Regular cardiac myocyte (primary cell): ENCODE measurements at places on chromosomes 6 and 20. TPM values are rescaled to one million over a fixed set of nuclear protein-coding genes. Genes with fewer than 3 reads are reported as not detected.

The NKAIN4 gene
- 0.19 TPM in 1 of 2 replicates, not detected in the other for total RNA-seq

The HIVEP2 gene
- total RNA-seq = 15.0 and 20.3 TPM in 2 replicates

The LY6G5B gene
- total RNA-seq = 2.0 and 2.3 TPM in 2 replicates

The PPP1R14C gene
- total RNA-seq = 0.38 and 2.5 TPM in 2 replicates

The BCL2L1 gene
- 83.4 and 88.5 TPM in 2 replicates for total RNA-seq

The KCNK16 gene
- not detected in 2 replicates for total RNA-seq

The WFDC5 gene
- not detected in 2 replicates for total RNA-seq

The HLA-A gene
- total RNA-seq = 160 and 680 TPM in 2 replicates

The SEMG1 gene
- total RNA-seq = not detected in 2 replicates

The RAD21L1 gene
- 0.19 TPM in 1 of 2 replicates, not detected in the other for total RNA-seq

The MAFB gene
- total RNA-seq = under 0.01 and 0.19 TPM in 2 replicates

The GATA5 gene
- total RNA-seq = not detected in 2 replicates

The TFAP2A gene
- 0.85 TPM in 1 of 2 replicates, not detected in the other for total RNA-seq

The HLA-DPB1 gene
- 22.3 and 26.8 TPM in 2 replicates for total RNA-seq

The PAK5 gene
- not detected in 2 replicates for total RNA-seq

The LGSN gene
- total RNA-seq = under 0.01 TPM in 1 of 2 replicates, not detected in the other

The BFSP1 gene
- 1.9 and 2.8 TPM in 2 replicates for total RNA-seq

The BTN1A1 gene
- under 0.01 TPM in 1 of 2 replicates, not detected in the other for total RNA-seq

The CCN6 gene
- not detected in 2 replicates for total RNA-seq

The PYGB gene
- total RNA-seq = 54.7 and 195 TPM in 2 replicates

The SIRPB2 gene
- total RNA-seq = not detected in 2 replicates

The DPPA5 gene
- total RNA-seq = not detected in 2 replicates

The LY6G6D gene
- not detected in 2 replicates for total RNA-seq

The HLA-DMB gene
- total RNA-seq = under 0.01 and 1.4 TPM in 2 replicates

The CTCFL gene
- under 0.01 TPM in 1 of 2 replicates, not detected in the other for total RNA-seq
